Kidney epithelial cell (primary cell): ENCODE measurements at places on chromosomes 5 and 9.

DNA sequence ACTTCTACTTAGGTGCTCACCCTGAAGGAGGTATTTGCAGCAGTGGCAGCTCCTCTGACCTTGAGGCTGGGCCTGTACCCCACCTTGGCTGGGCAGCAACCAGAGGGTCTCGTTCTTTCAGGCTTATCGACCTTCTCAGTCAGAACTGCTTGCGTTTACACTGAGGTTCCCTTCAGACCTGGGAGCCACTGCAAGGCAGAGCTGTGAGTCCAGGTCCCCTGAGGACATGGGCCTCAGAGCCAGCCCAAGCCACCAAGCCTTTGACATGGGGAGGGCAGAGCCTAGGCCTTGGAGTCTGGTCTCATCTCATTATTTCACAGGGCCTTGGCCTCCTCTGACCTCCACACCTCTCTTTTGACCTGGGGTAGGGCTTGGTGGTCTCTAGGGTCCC, 13.7 kb downstream of the ACSL6 start:
- no peak for DNase-seq

GRCh38 chr9:16559418-16560188, 310.9 kb downstream of the BNC2 start:
- DNase-seq: no peak

DNA sequence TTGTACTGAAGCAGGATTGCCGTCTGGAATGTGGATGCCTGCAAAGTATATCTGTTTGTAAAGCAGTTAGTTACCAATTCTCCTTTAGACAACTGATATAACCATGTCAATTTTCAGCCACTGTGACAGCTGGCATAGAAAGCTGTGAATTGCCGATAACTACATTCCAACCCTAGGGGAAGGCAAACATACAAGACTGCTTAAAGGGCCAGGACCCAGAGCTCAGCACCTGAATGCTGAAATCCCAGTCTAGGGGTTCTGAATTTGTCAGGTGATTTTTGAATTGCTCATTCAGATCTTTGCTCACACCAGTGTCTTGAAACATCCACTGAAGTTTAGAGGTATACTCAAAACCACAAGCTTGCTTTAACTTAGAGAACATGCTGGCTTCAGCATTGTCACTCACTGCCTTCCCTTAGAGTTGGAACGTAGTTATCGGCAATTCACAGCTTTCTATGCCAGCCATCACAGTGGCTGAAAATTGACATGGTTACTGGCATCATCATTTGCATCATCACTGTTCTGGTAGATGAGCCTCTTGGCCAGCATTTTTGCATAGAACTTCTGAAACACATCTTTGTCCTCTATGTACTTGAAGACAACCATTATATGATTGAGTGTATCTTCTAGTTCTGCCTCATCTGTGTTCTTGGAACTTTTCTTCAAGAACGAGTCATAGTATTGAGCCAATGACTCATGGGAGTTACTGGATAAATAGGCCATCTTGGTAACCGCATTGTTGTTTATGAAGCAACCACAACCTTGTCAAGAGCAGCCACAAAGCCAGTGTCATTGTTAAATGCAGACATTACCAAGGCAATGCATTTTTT, 82.1 kb downstream of the CCDC192 start:
- DNase-seq: peak; percentile 85

DNA sequence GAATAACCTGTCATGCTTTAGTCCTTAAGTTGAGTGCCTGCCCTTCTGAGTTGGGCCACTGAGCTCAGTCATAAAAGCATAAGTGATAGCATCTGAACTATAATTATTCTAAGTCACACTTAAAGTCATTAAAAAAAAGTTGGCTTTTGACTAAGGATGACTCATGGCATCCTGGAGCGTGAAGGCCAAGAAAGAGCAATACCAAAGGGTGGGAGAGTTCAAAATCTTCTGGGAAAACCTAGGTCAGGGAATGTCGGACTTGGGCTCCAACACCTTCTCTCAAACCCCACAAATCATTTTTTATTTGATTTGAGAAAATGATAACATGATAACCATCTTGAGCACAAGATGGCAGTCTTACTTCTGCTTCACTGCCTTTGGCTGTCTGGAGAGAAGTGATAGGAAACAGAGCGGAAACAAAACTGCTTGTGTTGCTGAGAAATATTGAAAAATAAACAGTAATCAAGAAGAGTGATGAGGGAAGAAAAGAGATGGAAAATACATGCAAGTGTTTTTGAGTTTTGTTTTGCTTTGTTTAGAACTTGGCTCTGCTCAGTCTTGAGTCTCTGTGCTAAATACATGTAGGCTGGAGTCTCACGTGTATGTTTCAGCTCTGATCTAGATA, 16.9 kb upstream of the NTRK2 start:
- no peak for DNase-seq

- peak; percentile 90 for DNase-seq
These were observed 26.2 kb upstream of the ACOT12 start for GRCh38 chr5:81420039-81420667.

DNA sequence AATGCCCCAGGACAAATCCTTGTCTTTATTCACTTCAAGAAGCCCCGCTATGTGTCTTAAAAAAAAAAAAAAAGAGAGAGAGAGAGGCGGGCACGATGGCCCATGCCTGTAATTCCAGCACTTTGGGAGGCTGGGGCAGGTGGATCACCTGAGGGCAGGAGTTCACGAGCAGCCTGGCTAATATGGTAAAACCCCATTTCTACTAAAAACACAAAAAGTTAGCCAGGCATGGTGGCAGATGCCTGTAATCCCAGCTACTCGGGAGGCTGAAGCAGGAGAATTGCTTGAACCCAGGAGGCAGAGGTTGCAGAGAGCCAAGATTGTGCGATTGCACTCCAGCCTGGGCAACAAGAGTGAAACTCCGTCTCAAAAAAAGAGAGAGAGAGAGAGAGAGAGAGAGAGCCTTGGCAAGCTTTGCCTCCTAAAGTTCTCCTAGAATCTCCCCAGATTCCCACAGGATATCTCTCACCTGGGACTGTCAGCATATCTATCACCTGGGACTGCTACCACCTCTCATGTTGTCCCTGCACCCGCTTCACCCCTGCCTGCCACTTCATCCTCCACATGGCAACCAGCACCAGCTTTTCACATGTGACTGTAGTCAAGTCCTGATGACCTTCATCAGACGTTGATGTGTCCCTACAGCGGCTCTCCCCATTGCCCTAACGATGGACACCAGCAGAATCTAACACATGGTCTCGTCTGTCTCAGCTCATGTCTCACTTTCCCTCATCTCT, 5.8 kb downstream of the ITK start:
- no peak for DNase-seq

DNA sequence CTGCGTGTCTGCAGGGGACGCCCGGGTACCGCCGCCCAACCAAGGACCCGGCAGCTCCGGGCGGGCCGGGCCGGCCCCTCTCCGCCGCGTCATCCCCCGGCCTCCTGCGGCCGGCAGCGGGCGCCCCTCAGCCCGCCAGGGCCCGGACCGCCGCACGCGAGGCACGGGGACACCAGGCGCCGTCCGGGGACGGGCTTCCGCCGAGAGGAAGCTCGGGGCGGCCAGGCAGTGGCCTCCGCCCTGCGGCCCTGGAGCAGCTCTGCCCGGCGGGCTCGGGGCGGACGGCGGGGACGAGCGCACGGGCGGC, 373 bp downstream of the FBXW5 start:
- DNase-seq: no peak

DNA sequence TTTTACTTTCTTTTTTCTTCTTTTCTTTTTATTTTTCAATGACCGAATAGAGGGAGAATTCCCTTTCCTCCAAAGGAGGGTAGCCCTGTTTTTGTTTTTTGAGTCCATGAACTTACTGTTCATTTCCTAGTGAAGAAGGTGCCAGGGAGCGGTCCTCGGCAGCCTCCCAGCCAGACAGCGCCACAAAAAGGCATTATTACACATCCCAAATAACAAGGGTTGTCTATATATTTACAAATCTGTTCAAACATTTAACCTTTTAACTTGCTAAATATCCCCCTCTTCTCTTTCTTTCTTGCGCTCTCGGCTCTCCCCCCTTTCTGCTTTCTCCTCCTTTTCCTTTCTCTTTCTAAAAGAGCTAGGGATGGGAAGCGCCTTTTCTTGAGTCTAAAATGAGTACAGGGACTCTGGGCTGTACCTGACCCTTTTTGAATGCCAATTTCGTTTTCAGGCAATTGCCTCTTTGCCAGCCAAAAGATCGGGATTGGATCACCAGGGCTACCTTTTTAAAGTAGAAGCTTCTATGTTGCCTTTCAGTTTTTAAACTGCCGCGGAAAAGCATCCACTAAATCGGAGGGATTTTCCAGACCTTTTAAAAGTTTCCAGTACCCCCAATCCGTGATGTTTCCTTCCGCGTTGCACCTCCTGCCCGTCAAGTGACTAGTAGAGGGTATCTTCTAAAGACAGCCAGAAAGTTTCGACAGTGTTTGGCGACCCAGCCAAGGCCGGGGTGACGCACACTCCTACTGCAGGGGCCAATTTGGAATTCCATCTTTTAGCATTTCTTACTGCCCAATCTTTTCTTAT, 125.6 kb downstream of the TMEM161B start:
- no peak for DNase-seq

DNA sequence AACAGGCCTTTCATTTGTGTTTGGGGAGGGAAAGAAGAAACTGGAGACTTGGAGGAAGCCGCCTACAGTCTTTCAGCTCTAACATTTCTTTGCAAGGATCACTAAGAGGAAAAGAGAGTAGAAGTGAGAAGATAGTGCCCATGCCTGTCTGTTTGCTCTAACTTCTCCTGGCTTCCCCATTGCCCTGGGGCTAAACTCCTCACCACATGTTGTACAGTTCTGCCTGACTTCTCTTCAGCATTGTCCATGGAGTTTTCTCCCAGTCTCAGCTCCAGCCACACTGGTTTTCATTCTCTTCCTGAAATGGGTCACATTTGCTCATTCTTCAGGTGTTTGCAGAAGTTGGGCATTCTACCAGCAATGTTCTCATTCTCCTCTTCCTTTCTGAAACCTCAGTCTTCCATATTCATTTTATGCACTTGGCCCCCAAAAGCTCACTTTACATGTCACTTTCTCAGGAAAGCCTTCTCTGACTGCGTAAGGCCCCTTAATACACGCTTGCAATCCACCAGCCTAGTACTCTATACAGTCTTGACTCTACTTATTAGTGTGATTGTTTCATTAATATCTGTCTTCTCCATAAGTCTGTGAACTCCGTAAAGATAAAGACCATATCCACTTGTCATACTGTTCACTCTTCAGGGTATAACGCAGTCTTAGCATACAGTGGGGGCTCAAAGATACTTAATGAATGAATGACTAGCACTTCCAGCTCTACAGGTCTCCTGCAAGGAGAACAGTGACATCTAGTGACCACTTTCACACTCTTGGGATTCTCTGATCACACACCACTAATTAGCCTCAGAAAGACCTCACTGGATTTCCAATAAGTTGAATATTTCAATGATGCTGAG, 40.2 kb upstream of the TRIM32 start:
- DNase-seq: no peak

DNA sequence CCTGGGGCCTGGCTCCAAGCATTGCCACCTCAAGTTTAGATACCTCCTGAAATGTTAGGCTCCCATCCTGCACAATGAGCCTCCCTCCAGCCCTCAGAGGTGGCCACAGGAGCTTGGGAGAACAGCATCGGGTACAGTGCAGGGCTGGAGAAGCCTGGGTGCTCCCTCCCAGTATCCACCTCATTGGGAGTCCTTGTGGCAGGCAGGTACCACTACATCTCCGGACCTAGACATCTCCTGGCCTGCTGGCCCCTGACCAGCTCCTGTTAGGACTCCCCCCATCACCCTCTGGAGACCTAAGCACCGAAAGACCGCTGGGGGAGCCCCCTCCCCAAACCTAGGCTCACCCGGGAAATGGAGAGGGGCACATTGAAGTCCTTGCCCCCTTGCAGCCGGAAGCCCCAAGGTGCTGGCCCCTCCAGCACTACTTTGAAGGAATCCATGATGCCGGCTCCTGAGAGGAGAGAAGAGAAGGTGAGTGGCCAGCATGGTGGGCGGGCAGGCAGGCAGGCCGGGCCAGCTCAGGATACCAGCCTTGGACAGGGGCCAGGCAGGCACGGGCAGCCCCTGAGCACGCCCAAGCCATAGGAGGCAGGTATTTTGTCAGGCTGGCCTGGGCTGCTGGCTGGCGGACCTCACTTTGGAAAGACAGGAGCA, 1.2 kb downstream of the PDLIM7 start:
- DNase-seq: peak; percentile 42

GRCh38 chr5:111973961-111974360, 217.0 kb upstream of the NREP start:
- no peak for DNase-seq

DNA sequence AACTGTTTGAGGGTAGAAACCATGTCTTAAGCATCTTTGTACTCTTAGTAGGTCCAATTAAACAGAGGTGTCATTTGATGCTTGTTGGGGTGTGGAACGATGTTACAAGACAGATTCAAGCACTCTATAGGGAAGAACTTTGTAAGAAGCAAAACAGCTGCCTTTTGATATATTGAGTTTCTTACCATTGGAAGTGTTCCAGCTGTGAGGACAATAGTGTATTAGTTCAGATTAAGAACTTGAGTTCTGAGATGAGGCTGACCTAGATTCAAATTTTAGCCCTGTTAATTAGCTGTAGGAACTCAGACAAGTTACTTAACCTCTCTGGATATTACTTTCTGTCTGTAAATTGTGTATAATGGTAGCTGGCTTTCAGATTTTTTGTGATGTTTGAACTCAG, 19.6 kb upstream of the ZNF462 start:
- no peak for DNase-seq

DNA sequence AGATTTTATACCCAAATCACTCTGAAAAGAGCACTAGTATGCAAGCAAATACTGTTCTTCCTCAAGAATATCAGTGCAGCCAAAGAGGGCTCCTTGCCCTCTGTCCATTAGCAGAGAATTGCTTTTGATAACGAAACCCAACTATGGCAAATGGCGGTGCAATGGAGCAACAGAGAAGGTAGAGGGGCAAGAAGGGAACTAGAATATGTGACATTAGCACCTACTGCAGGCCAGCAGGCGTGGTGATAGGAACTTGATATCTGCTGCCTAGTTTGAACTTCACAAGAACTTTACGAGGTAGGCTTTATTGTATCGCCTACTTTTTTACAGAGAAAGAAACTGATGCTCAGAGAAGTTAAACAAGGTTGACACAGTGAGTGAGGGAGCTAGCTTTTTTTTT, 66.1 kb downstream of the APBA1 start:
- no peak for DNase-seq

GRCh38 chr5:76223696-76224095, 140.5 kb downstream of the SV2C start:
- no peak for DNase-seq

DNA sequence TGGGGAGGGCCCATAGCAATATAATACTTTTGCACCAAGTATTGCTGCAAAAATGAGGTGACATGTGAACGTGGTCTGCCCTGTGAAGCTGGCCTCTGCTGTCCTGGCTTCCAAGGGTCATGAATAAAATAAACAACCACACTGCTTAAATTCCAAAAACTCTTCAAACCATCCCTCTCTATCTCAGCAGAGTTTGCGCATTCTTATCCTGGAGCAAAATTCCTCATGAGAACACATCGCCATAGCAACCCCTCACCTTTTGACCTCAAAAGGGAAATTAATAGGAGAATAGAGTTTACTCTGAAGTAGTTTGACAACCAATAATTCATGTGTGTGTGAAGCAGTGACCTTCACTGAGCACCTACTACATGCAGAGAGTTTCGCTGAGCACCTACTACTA, 342.9 kb downstream of the SPOCK1 start:
- DNase-seq: no peak
